ENCODE measurements at places on chromosomes 1 and 21.

GRCh38 chr1:25895365-25895990 is 10.7 kb downstream of the STMN1 start:
- DNase-seq: no peak

DNA sequence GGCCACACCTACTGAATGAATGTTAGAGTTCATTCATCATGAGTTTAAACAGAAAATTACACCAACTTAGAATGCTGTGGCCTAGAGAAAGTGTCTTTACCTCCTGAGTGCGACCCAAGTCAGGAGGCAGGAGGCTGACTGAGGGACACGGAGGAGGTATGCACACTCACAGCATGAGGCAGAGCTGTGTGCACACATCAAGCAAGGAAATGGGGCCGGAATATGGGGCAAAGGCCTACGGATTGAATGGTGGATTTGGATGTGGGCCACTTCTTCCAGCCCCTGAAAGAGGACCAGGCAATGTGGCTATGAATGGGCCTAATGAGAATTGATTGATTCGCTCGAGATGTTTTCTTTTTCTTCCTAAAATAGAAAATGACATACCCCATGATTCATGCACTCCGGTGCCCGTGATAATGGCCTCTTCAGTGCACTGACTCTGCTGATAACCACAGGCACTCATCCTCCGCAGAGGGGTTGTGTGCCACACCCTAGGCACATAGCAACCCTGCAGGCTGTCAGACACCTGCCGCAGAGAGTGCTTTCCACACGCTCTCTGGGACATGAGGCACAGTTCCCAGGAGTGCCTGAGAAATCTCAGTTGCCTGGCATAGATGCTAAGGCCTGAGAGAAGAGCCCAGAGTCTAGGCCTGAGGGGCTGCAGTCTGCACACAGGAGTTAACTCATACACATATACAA is 155.5 kb downstream of the GLUL start:
- no peak for DNase-seq

- no peak for DNase-seq
Observed at GRCh38 chr1:176604461-176604860, 141.5 kb downstream of the PAPPA2 start.

GRCh38 chr1:112794654-112795239 is 79.6 kb upstream of the PPM1J start:
- DNase-seq: no peak

DNA sequence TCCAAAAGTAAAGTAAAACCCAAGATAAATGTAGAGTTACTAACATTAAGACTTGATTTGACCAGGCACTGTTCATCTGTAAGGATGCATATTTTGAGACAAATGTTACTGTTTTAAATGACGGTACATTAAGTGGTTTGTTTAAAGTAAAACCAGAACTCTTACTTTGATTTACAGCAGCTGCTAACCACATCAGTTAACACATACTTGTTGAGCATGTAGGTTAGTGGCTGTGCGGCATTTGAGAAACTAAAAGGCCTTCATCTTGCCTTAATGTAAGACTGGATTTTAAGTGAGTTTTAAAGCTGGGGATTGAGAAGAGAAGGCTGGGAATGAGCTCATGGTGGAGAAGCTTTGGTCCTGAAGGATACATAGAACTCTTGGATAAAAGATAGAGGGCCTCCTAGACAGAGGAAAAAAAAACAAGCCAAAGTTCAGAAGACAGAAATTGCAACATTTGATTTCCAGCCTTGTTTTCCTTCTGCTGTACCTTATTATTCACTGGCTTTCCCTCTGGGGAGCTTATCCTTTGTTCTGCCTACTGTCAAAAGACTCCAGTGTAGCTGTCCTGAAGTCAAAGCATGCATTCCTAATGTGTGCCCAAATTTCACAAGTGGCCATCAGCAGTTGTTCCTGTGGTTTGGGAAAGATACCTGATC is 66.6 kb downstream of the MTR start:
- DNase-seq: no peak

DNA sequence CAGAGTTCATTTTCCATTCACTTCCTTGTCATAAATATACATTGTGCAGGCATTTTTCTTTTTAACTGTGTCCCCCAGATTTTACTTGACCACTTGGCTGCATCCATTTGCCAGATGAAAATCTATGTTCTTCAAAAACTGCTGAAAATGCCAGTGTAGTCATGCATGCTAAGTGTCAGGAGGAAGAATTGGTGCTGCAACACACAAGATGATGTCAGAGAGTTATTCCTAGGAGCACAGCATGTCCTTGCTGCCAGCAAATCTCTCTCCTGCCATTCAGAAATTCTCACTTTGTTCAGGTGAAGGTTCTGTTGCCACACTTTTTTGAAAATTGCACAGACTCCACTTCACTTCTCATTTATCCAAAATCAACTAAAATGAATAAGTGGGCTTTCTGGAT is 106.4 kb upstream of the MAGI3 start:
- no peak for DNase-seq

- no peak for DNase-seq
Observed at GRCh38 chr1:215156232-215156631, 73.7 kb downstream of the KCNK2 start.

DNA sequence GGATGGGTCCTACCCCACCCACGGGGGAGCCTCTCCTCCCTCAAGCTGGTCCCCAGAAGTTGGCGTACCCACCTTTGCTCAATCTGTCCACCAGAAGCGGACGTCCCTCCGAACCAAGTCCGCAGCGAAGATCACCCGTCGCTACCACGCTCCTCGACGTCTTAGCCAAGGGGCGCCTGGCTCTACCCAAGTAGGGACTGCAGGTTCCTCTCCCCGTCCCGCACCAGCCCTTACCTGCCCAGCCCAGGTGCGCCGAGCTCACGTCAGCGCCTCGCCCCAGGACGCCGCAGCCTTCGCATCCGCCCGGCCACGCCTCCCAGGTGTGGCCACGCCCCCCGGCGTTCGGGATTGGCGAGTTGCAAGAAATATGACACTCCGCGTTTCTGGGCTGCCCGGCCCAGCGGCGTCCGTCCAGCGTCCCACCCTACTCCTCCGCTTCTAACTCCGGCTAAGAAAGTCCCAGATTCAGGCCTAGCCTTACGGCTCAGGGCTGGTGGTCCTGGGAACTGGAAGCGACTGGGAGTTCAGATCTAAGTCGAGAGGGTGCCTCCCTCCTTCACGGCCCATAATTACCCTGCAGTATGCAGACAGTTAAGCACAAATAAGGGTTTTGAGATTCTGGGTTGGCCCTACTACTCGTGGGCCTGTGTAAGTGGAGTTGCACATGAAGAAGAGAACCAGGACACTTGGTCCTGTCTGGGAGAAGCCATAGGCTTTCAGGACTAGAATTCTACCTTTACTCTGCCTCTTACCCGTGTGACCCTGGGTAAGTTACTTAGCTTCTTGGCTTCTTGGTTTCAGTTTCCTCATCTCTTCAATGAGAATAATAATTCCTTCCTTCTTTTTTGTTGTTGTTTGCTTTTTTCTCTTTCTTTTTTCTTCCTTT is at the start of gene IRF6:
TSS of gene IRF6 (minus strand) at position 268 of the 886 bp plus-strand sequence. CDS start 4,729 bp downstream, outside the sequence.
- no peak for DNase-seq

DNA sequence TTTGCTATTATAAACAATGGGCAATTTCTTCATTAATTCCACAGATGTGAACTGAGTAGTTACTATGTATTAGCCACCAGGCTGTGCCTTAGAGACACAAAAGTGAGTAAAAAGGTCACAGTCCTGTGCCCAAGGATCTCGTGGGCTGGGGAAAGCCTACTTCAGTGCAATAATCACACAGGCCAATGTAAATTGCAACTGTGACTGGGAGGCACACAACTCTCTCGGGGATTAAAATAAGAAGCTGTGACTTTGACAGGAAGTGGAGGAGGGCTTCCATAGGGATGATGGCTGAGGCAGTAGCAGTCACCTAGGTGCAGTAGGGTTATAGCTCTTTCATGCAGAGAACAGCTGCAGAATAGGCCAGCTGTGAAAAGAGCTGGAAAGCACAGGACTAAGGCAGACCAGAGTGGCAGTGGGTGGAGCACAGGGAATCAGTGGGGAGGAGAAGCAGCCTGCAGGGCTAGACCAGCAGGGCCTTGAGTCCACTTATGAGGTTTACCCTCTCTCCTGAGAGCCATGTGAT is 121.9 kb downstream of the MAB21L3 start:
- DNase-seq: no peak

- no peak for DNase-seq
Observed at GRCh38 chr1:175183586-175183985, 9.0 kb downstream of the KIAA0040 start.

- no peak for DNase-seq
Observed at GRCh38 chr1:160400223-160400645, at the start of gene VANGL2. Gene VANGL2, plus strand, starts transcription at chr1:160400564. Its CDS starts 15,274 bp downstream, at chr1:160415838.

DNA sequence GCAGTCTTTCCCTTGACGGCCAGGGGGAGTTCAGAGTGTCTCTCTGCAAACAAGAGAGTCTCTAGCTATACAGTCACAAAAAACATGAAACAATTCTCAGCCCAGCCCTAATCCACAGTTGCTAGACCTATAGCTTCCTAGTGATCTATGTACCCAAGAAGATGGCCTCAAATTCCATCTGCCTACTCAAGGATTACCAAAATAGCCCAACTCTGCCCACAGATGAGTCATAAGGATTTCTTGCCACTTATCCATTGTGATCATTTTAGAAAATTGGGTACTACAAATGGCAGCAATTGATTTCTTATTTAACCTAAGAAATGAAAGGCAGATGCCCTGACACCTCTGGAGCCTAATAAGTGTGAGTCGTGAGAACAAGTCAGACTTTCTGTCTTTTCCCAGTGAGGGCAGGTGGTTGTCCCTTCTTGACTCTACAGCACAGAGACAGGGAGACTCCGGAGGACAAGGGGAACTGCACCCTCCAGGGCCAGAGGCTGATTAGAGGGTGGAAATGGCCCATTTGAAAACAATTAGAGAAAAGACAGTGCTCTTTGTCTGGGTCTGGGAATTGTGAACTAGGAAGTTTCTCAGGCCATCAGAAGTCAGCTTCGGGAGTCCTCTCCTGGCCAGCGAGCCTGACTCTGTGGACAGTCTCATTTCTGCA is 65.4 kb downstream of the ABCA4 start:
- no peak for DNase-seq

- no peak for DNase-seq
Observed at GRCh38 chr1:74767490-74767889, 34.5 kb downstream of the TYW3 start.

GRCh38 chr1:172547071-172547470 is 14.1 kb downstream of the SUCO start:
- DNase-seq: no peak

DNA sequence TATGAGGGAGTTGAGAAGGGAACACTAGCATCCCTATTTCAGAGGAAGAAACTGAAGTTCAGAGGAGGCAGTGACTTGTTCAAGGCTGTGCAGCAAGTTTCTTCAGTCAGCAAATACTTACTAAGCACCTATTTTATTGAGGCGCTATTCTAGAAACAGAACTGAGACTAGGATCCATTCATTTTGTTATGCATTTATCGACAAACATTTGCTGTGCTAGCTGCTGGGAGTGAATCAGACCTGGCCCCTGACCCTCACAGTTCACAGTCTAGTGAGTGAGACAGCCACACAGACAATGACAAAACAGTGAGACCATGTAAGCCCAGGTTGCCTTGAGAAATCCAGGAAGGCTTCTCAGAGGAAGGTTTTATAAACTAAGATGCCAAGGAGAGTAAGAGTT is 28.2 kb downstream of the TRIM62 start:
- DNase-seq: no peak

DNA sequence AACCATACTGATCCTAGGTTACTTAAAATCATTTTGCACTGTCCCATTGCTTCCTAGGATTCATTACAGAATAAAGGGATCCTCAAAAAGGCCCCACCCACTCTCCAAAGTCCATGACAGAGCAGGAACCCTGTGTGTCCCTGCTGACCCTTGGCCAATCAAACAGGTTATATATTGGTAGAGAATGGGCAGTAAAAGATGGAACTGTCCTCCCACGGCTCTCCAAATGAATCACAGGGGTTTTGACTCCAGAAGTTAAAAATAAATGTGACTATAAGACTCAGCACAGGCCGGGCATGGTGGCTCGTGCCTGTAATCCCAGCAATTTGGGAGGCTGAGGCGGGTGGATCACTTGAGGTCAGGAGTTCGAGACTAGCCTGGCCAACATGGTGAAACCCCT is 65.5 kb downstream of the ACOT7 start:
- no peak for DNase-seq

- no peak for DNase-seq
Observed at GRCh38 chr1:36973056-36973455, 61.3 kb downstream of the GRIK3 start.

DNA sequence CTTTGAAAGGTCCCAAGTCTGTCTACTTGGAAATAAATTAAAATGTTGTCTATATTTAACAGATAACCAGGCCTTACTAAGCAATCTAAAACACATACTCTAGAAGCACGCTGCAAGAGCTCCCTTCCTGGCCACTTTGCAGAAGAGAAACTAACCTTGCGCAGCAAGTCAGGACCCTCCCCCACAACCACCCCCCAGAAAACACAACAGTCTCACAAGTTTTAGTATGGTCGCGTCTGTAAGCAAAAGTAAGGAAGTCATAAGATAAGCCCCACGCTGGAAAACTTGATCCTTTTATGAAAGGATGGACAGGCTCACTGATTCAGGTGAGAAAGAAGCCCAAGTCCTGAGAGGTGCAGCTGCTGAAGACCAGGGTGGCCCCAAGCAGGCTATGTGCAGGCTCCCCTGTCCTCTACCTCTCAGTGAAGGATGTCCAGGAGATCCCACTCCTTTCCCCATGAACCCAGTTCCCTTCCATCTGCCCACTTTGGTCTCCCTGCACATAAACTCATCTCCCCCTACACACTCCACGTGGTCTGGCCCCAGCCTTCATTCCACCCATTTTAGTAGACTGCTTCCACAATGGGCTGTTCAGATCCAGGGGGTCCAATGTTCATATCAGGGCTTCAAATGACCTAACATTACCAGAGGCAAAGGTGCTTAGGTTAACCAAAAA is 23.8 kb downstream of the HIVEP3 start:
- DNase-seq: no peak

DNA sequence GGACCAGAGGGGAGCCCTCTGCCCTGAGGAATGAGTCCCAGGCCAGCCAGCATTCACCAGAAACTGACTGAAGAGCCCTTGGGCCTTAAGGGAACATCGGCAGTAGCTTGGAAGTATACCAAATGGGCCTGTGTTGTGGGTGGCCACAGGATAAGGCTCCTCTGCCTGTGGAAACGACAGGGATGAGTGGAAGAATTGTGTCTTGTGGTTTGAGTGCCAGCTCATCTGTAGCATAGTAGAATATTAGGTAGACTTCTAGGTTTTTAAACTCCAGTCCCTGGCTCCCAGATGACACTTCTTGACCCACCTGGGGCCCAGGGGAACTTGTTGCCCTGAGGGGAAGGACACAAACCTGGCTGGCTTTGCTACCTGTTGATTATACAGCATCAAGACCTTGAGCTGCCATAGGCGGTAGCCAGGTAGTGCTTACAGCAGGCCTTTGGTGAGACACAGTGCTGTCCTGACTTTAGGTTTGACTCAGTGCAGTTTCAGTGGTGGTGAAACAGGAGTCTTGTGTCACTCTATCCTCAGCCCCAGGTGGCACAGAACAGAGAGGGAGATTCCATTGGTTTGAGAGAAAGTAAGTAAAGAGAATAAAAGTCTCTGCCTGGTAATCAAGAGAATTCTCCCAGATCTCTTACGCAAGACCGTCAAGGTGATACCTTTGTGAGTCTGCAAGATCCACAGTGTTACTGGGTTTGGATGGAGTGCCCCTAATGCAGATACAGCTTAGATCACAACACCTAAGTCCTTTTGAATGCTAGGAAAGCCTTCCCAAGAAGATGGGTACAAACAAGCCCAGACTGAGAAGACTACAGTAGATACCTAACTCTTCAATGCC is 50.2 kb downstream of the RABGAP1L start:
- DNase-seq: no peak

Data from GM04503 (cell line).